ENCODE measurements at places on chromosomes 5 and 9. TPM values are rescaled to one million over a fixed set of nuclear protein-coding genes. Genes with fewer than 3 reads are reported as not detected.

NIM1K gene
- 3.2 TPM for total RNA-seq

LCN9 gene
- not detected for total RNA-seq

DNA sequence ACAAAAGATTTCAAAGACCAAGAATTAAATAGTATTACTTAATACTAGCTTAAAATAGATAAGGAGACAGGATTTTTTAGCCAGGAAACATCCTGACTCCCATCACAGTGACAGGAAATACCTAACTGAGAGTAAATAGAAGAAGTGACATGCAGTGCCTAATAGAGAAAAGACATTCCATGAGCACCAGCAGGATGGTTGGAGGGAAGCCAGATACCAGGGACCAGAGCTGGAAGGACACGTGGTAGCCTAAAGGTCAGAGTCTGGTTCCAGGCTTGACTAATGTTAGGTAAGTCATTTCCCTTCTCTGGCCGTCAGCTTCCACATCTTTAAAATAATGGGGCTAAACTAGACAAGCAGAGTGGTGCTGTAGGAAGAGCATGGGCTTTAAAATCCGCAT lies 41.6 kb downstream of the CDK5RAP2 start:
- no peak for DNase-seq
- no peak overlapping the region for H3K27ac ChIP-seq
- H3K4me1 ChIP-seq, result peaks cover 4% of the 10 kb centered on the region
- H3K36me3 ChIP-seq, result peaks cover 48% of the 10 kb centered on the region
- H3K27me3 ChIP-seq, result no peaks in the 10 kb centered on the region

DNA sequence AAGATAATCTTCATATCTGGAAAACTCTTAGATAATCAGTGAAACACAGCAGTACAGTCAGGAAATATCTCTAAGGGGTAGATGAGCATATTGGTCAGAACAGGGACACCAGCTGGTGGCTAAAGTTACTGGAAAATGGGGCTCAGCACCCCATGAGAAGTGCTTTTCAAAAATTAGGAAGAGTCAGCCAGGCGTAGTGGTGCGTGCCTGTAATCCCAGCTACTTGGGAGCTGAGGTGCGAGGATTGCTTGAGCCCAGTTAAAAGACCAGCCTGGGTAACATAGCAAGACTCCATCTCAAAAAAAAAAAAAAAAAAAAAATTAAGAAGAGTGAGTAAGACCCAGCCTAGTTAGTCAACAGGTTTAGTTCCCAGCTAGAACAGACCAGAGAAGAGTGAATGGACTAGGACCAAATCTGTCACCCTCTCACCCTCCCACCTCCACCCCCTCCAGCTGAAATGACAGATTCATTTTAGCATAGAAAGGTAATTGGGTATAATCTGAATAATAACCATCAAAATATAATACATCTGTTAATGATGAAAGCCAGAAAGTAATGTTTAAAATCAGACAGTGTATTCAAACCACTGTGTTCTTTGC lies 120.9 kb downstream of the CDC42SE2 start:
- H3K4me1 ChIP-seq, result peaks cover 86% of the 10 kb centered on the region
- H3K4me3 ChIP-seq, result peak overlapping the region; percentile 34
- H3K27me3 ChIP-seq, result no peaks in the 10 kb centered on the region

- peak overlapping the region; percentile 72 for H3K27ac ChIP-seq
- no peak overlapping the region for H3K4me3 ChIP-seq
- DNase-seq, result no peak
Measured at GRCh38 chr9:129022037-129022436, 6.1 kb downstream of the SH3GLB2 start.

Data from activated CD8-positive, alpha-beta T cell treated with anti-CD3 and anti-CD28 coated beads for 36 hours (primary cell).